ENCODE measurements at places on chromosomes 11 and 22.

DNA sequence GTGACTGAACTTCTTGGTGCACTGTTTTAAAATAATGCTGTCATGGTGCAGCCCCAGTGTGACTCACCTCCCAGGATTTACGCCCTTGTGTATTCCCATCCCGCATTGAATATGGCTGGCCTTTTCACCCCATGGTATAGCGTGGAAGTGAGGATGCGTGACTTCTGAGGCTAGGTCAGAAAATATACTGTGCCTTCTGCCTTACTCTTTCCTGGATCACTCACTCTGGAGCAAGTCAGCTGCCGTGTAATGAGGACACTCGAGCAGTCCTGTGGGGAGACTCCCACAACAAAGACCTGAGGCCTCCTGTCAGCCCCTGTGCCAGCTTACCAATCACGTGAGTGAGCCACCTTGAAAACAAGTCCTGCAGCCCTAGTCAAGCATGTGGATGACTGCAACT, 471.9 kb upstream of the KIRREL3 start:
- no peak for DNase-seq

DNA sequence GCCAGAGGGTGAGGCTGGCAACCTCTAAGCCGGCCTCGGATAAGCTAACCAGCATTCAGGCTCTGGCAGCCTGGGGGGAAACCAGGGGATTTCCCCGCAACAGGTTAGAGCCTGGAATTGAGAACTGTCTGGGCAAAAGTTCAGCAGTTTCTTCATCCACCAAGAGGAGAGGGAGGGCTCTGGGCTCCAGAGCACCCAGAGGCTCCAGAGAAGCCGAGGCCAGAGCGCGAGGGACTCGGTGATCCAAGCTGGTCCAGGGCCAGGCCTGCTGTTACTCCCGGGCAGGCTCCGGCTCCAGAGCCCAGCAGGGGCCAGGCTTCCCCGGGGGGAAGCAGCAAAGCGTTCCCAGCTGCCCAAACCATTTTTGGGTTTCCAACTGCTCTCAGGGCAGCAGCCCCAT, 13.3 kb upstream of the SH3BP1 start:
- no peak for DNase-seq

GRCh38 chr22:17232406-17232805, 13.2 kb upstream of the ADA2 start:
- DNase-seq, result no peak

DNA sequence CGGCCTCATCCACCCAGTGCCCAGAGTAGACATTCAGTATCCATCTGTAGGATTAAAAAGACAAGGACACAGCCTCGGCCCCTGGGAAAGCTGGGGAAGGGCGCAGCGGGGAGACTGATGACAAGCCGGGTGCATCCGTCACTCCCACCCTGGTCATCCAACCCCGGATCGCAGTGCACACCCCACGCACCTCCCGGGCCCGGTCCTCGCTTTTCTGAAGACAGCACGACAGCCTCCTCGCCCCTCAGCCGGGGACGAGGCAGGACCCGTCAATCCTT, 1.1 kb downstream of the FCHSD2 start:
- no peak for DNase-seq

DNA sequence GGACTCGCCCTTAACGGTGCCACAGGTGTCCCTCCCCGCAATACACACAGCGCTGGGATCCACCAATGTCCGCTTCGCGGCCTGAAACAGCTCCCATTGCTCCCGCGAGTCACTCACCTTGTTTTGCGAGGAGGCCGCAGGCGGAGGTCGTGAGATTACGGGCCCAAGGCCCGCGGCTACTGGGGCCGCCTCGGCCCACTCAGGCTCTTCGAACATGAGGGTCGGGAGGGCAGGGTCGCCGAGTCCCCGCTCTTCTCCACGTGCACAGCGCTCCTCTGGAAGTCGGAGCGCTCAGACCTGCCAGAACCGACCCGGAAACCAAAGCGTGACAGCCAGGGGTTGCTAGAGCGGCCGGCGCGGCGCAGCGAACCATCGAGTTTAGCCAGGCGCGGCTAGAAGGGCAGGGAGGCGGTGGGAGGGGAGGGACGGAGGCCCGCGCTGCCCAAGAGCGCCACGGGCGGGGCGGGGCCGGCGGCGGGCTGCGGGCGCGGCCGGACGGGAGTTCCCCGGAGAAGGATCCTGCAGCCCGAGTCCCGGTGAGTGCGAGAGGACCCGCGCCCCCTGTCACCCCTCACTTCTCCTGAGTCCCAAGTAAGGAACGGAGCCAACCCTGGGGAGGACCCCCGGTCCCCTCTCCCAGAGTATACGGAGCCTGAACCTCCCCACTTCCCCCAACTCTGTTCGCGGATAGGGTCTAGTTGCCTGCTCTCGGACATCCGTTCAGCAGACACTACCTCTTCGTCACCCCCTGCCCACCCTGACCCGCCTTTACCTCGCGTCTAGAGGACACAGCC, at the start of the genes ILK and RRP8:
Gene ILK, plus strand, starts transcription at position 488 of the 794 bp plus-strand sequence. CDS start 498 bp downstream, outside the sequence.
Gene RRP8, minus strand, starts transcription at position 330 of the 794 bp plus-strand sequence. Its CDS starts 114 bp downstream, at position 216.
- DNase-seq, result peak; percentile 93

GRCh38 chr11:103680826-103681225, 355.6 kb upstream of the DDI1 start:
- no peak for DNase-seq

GRCh38 chr22:47452184-47452583, 689.7 kb downstream of the TBC1D22A start:
- no peak for DNase-seq

- DNase-seq, result peak; percentile 62
Measured at GRCh38 chr11:1233351-1234053, 10.6 kb downstream of the MUC5B start.

- no peak for DNase-seq
Measured at GRCh38 chr11:26134053-26134452, 197.9 kb upstream of the ANO3 start.

DNA sequence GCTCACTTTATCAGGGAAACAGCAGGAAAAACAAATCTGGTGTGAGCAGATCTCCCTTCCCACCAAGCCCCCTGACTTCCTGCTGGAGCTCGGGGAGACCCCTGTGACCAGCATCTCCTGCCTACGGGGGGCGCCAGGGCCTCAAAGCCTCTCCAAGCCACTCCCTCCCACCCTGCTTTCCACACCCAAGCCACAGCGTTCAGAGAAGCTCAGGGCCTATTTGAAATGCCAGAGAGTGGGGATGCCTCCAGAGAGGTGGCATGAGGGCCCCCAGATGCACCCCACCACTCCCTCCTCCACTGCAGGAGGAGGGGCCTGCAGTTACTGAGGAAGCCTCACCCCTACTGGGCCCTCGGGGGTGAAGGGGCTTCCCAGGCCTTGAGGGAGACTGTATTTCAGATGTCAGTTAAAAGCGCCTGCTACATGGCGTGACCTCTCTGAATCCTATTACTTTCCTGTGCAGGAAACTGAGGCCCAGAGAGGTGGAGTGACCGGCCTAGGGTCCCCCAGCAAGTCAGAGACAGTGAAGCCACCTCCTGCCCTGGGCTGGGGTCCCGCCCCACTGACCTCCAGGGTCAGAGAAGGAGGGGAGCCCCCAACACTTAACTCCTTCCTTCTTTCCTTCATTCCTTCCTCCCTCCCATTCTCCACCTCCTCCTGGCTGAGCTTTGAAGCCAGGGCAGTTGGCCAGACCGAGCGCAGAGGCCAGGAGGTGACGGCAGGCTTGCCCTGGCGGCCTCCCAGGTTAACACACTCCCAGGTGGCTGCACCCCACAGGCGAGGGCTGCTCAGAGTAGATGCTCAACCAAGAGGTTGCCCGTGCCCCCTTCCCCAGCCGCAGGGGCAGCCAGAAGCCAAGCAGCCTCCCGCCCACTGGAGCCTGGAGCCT, 6.0 kb upstream of the CDKN1C start:
- no peak for DNase-seq
